GM04503 (cell line): ENCODE measurements at places on chromosomes 7 and 10.

GRCh38 chr7:142908921-142909890, 23.7 kb upstream of the TRPV6 start:
- no peak for DNase-seq

- no peak for DNase-seq
Measured at GRCh38 chr10:3782146-3782450, 2.9 kb downstream of the KLF6 start.

- DNase-seq, result no peak
Measured at GRCh38 chr7:92753614-92754013, 82.8 kb downstream of the CDK6 start.

DNA sequence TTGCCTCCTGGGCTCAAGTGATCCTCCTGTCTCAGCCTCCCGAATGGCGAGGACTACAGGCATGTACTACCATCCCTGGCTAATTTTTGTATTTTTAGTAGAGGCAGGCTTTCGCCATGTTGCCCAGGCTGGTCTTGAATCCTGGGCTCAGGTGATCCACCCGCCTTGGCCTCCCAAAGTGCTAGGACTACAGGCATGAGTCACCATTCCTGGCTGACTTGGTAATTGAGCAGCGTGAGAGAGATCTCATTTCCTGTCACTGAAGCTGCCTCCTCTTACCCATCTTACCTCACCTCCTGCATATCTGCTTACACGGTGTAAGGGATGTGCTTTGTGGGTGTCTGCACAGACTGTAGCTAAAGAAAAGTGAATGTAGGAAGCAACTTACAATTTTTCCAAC, 9.7 kb downstream of the IFIT3 start:
- no peak for DNase-seq

DNA sequence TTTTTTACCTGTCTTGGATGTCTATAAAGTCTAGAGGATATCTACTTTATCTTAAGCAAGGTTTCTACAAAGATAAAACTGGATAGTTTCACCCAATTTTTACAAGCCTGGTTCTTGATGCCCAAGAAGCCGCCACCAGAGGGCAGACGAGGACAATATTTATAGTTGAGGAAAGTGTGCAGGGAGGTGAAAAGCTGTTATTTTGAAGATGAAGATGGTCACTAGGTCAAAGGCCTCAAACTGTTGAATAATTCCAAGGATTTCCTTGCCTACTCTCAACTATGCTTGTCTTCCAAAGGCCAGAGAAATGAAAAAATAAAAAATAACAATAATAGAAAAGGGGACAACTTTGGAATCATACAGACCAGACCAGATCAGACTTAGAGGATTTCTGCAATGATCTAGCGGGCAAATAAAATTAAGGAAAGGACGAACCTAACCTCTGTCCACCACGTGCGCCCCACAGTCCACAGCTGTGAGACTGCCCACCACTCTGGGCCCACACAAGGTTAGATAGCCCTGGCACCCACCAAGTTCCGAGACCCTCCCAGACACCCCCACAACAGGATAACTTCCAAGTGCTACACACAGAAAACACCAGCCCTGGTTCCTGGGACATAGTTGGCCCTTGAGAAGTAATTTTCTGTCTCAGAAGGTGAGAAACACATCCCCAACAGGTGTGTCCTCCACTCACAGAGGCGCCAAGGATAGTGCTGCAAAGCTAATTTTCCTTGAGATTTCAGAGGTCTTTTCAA, 2.8 kb downstream of the PKD1L1 start:
- DNase-seq, result no peak

GRCh38 chr7:1355568-1356340, 103.5 kb downstream of the MICALL2 start:
- DNase-seq, result no peak

GRCh38 chr10:112140110-112140970, 43.2 kb downstream of the GPAM start:
- DNase-seq, result no peak

- DNase-seq, result no peak
Measured at GRCh38 chr7:99409192-99409572, 413 bp downstream of the BUD31 start.

- no peak for DNase-seq
Measured at GRCh38 chr10:29386342-29386999, 97.6 kb downstream of the LYZL1 start.

DNA sequence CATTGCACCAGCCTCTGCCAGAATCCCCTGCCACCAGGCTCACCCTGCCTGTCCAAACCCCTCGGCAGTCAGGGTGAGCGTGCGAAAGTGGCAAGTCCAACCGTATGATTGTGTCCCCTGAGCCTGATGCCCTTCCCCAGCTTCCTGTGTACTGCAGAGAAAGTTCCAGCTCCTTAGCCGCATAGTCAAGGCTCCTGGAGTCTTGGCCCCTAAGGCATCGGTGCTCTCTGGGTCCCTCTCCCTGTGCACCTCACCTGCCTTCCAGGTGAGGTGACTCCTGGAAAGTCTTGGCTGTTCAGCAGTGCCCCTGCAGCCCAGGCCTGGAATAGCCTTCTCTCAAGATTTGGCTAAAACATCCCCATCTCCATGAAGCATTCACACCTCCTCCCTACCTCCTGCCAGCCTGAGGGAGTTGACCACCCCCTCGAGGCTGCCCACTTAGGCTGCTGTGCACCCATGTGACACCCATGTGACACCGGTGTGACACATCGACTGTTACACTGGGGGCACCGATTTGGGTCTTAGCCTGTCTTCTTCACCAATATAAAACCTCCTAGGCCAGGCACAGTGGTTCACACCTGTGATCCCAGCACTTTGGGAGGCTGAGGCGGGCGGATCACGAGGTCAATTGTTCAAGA, 56.1 kb upstream of the ELN start:
- no peak for DNase-seq

DNA sequence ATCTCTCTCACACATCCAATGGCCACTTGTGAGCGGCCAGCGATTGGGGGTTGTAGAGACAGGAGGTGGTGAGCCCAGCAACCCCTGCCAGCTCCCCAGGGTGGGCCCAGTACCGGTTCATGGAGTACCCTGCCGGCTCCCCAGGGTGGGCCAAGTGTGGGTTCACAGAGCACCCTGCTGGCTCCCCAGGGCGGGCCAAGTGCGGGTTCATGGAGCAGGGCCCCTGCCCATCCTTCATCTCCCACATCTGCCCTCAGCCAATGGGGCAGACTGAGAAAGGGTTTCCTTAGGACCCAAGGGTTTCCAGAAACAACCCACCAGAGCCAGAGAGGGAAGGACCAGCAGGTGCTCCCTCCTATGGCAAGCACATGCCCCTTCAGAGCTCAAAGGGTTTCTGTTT, 21.4 kb upstream of the SLIT1 start:
- no peak for DNase-seq

GRCh38 chr10:90856261-90856660, 1.6 kb downstream of the HTR7 start:
- no peak for DNase-seq

GRCh38 chr10:67402620-67403019, 293.4 kb downstream of the CTNNA3 start:
- no peak for DNase-seq

DNA sequence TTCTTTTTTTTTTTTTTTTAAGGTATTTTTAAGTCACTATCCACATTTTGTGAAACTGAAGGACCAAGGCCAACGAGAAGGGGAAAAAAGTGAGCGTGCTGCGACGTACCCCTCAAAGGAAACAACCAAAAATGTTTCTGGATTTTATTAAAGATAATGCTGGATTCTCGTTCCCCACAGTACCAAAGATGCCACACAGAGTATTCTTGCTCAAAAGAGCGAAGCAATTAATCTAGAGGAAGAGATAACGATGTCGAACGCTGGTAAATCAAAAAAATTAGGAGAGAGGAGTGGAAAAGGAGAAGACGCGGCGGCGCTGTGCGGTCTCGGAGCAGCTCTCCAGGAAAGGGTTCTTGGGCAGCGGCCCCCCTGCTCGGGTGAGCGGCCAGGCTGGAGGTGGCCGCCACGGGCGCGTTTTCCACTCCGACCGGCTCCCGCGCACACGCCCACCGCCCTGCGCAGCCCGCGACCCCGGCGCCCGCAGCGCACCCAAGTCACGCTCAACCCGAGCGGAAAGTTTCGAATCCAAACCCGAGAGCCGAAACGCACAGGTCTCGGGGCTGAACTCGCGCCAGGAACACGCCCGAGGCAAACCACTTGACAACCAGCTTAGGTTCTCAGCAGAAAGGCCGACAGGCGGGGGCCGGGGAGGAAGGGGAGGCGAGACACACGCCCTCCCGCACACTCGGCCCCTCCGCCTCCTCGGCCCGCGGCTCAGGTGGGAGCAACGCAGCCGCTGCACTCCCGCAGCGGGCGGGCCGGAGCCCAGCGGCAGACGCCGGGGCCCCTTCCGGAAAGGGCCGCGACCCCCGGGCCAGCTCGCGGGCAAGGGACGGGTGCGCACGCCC, 989 bp downstream of the SRPK2 start:
- no peak for DNase-seq

DNA sequence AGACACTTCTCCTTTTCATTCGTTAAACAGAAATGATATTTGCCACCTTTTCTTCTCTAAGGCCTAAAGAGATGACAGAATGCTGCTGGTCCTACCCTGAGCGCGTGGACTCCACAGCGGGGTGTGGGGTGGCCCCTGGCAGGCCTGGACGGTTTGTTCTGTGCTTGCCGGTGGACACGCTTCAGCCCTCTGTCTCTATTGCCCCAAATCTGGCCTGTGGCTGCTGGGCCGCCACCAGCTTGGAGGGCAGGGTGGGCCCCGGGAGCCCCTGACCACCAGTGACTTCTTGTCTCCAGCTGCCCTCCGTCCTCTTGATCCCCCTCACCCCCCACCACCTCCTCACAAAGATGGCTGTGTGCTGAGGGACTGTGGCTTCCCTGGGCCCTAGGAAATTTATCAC, 5.7 kb downstream of the CHST3 start:
- DNase-seq, result no peak
